Endothelial cell of umbilical vein (primary cell): ENCODE measurements at places on chromosomes 11 and 22. TPM values are rescaled to one million over a fixed set of nuclear protein-coding genes. Genes with fewer than 3 reads are reported as not detected.

GRCh38 chr11:32162351-32162750 lies 71.5 kb downstream of the RCN1 start:
- no peak for DNase-seq

The ACTN3 gene
- polyA plus RNA-seq = 0.10 and 0.17 TPM in 2 replicates

DNA sequence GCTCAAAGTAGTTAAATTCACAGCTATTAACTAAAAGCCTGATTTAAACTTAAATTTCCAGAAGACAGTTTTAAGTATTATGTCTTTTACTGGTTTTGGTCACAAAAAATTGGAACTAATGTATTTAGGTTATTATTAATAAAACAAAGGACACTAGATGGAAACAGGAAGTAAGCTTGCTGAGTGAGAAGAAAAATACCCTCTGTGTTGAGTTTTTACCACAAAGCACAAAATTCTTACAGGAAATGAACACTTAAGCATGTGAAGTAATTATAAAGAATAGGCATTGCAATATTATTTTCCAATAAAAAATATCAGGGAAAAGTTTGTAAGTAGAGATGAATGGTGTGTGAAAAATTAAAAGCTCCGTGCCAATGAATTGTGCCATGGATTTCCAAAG lies 46.3 kb downstream of the PIK3C2A start:
- peak; percentile 67 for DNase-seq

DNA sequence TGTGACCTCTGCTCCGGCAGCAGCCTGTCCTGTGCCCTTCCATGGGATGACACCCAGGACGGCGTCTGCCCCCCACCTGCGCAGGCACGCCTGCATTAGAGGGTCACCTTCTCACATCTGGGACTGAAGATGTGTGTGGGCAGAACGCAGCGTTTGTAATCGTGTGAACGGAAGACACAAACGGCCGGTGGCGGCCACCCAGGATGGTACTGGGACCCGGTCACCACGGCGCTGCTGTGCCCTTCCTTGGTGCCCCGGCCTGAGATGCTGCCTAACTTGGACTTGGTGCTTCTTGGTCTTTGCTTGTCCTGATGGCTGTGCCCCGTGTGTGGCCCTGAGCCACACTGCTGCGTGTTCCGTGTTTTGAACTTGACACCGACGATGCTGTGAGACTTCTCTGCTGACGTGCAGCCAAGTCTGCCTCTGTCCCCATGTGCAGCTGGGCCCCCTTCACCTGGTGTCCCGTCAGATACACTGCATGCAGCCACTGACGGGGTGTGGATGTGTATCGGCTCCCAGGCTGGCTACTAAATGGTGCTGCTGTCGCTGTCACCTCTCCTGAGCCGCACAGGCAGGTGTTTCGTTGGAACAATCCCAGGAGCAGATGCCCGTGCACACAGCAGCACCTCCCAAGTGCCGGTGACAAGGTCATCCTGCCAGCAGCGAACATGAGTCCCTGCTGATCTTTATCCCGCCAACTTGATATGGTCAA lies 21.4 kb downstream of the YPEL1 start:
- DNase-seq = no peak

DNA sequence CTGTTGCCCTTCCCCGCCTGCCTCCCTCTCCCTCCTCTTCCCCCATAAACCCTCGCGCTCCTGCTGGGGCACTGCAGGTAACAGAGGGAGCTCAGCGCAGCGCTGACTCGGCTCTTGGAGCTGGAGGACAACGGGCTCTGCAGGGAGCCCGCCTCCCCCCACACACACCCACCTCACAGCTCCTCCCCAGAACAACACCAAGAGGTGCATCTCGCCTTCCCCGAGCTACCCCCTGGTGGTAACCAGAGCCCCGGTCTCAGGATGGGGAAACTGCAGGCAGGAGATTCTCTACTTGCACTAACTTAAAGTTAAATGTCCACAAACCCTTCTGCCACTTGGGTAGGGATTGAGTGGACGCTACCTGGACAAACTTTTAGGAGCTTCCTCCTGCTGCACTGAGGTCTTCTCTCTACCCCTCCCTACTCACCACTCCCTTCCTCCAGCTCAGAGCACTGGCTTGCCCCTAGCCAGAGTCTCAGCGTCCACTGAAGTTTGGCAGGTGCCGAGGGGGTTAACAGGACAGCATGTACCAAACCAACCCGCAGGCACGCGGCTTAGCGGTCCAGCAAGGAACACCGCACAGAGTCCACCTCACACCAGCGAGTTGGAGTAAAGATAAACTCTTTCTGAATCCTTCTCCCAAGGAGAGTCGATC lies 4.0 kb upstream of the SCN4B start:
- DNase-seq = no peak

GRCh38 chr11:65554842-65555430 lies 3.2 kb downstream of the LTBP3 start:
- no peak for DNase-seq
